Large intestine (tissue), 12 donors: ENCODE measurements at places on chromosomes 3 and 15. TPM values are rescaled to one million over a fixed set of nuclear protein-coding genes. Genes with fewer than 3 reads are reported as not detected.

DNA sequence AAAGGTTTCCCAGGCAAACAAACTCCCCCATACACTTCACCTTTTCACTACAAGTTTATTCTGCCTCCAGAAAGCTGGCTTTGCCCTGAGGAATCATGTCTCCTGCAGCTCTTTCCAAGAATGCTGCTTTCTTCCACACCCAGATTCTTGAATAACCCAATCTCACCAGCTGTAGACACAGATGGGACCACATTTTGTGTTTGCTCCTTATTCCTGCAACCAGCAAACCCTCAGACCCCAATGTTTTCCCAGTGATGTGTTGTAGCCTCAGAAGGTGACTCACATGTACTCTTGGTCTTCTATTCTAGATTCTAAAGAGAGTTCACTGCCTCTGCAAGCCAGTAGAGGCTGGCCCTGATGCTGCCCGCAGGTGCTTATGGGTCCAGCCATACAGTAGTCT is 23.6 kb upstream of the TRIM59 start:
- no peaks in the 10 kb centered on the region for H3K4me1 ChIP-seq
- no peak overlapping the region for H3K27ac ChIP-seq
- no peak overlapping the region for H3K4me3 ChIP-seq
- H3K36me3 ChIP-seq, result no peaks in the 10 kb centered on the region
- no peak for DNase-seq
- peaks cover 5% of the 10 kb centered on the region for H3K27me3 ChIP-seq

GRCh38 chr3:192747746-192748145 is 20.4 kb upstream of the FGF12 start:
- no peak overlapping the region for H3K27ac ChIP-seq
- H3K27me3 ChIP-seq, result no peaks in the 10 kb centered on the region
- no peaks in the 10 kb centered on the region for H3K36me3 ChIP-seq
- DNase-seq, result no peak
- no peaks in the 10 kb centered on the region for H3K4me1 ChIP-seq
- H3K4me3 ChIP-seq, result no peak overlapping the region

GRCh38 chr3:131338948-131339640 is 42.5 kb upstream of the NUDT16 start:
- no peak overlapping the region for H3K4me3 ChIP-seq
- no peak for DNase-seq
- no peaks in the 10 kb centered on the region for H3K27me3 ChIP-seq

The UCN2 gene
- polyA plus RNA-seq, result 0.87 TPM
